ENCODE measurements at places on chromosomes 12 and 14.

DNA sequence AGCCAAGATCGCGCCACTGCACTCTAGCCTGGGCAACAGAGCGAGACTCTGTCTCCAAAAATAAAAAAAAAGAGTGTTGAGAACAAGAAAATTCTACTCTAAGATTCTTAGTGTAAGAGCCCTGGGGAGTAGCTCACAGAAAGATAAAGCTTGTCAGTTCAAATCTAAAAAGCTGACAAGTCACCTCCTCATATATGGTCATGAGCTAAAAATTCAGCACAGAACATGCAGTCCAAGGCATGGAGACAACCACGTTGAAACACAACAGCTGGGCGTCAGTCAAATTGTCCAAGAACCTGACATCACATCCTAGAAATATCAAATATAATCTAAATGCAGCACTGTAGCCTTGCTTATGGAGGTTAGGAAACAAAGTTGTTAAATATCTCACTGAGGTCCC, 47.8 kb downstream of the CLIP1 start:
- DNase-seq, result no peak

GRCh38 chr14:99384450-99385417, 95.9 kb downstream of the SETD3 start:
- no peak for DNase-seq

DNA sequence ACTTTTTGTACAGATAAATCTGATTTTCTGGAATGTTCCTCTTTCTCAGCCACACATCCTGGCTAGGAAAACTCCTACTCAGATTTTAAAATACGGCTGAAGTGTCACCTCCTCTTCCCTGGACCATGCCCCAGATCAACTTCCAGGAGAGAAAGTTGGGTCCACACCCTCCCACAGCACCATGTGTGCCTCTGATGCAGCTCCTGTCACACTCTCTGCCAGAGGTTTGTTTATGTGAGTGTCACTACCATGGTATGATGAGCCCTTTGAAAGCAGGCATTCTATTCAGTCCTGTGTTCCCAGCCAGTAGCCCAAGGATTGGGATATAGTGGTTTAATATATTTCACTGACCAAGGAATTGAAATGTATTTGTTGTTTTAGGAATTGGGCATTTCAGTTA, 287.2 kb upstream of the ATP2B1 start:
- DNase-seq, result no peak

GRCh38 chr14:40402957-40403356, 970.7 kb upstream of the FBXO33 start:
- DNase-seq, result no peak

DNA sequence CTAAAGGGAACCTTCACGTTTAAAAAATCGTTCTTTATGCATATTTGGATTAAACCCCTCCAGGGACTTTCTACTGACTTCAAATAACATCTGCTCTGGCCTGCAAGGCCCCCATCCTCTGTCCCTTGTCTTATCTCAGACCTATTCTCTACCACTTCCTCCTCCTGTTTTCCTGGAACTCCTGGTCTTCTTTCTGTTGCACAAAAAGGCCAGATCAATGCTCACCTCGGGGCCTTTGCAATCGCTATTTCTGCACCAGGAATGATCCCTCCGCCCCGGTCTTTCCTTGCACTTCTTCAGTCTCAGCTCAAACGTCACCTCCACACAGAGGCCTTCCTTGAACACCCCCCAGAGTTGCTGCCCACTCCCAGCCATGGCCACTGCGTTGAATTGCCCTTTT, 57.6 kb upstream of the BEGAIN start:
- DNase-seq, result no peak

- no peak for DNase-seq
Observed at GRCh38 chr14:94389731-94390371, 1.4 kb upstream of the SERPINA1 start.

DNA sequence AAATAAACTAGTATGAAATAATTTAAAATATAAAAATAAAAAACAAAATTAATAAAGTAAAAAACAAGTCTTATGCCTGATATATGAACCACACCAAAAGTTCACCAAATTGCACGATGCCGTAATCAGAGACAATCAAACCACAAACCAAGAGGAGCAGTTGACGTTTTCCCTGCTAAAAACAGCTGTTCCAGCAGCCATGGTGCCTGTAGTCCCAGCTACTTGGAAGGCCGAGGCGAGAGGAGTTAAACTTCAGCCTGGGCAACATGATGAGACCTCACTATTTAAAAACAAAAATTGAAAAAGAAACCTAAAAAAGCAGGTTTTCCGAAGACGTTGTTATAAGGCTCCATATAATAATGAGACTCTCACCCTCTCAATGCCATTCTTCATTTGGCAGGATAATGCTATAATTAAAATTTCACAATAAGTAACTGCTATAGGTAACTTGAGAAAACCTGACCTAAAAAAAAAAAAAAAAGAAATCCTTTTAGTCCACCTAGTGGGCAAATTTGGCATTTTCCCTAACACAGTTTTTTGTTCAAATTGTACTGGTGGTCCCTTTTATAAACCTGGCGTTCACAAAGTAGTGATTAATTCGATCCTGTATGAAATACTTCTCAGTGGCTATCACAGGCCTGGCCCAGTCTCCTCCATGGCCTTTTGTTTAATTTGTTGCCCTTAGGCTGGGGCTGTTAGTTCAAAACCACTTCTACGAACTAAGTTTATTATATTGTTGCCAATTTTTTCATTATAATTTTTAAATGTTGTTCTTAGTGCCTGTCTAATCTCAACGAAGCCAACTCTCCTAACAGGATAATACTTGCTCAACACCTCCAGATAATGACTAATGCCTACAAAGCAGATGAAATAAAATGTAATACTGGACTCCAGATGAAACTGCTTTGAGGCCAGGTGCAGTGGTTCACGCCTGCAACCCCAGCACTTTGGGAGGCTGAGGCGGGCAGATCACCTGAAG, 62.1 kb downstream of the TNFAIP2 start:
- peak; percentile 24 for DNase-seq

GRCh38 chr14:78612666-78613065, 442.5 kb downstream of the NRXN3 start:
- DNase-seq, result no peak
